ENCODE measurements at places on chromosomes 11 and 22. TPM values are rescaled to one million over a fixed set of nuclear protein-coding genes. Genes with fewer than 3 reads are reported as not detected.

APOL2 gene
- 40.3 TPM for total RNA-seq

GRCh38 chr22:46829941-46830715 lies 67.7 kb downstream of the TBC1D22A start:
- no peak overlapping the region for H3K27ac ChIP-seq
- no peak overlapping the region for H3K4me3 ChIP-seq
- DNase-seq, result no peak

- DNase-seq, result no peak
- peaks cover 9% of the 10 kb centered on the region for H3K4me1 ChIP-seq
- no peak overlapping the region for H3K27ac ChIP-seq
- no peaks in the 10 kb centered on the region for H3K27me3 ChIP-seq
- no peaks in the 10 kb centered on the region for H3K36me3 ChIP-seq
Measured at GRCh38 chr11:35260342-35260985, 121.5 kb downstream of the CD44 start.

GRCh38 chr11:106988151-106989077 lies 29.9 kb downstream of the GUCY1A2 start:
- no peak overlapping the region for H3K4me3 ChIP-seq
- no peak for DNase-seq
- peaks cover 3% of the 10 kb centered on the region for H3K4me1 ChIP-seq
- H3K27me3 ChIP-seq, result no peaks in the 10 kb centered on the region
- peak overlapping the region; percentile 49 for H3K27ac ChIP-seq

GRCh38 chr22:28674121-28674563 lies 5.5 kb downstream of the TTC28 start:
- H3K4me1 ChIP-seq, result no peaks in the 10 kb centered on the region
- no peak overlapping the region for H3K4me3 ChIP-seq
- no peaks in the 10 kb centered on the region for H3K27me3 ChIP-seq
- no peak for DNase-seq
- H3K36me3 ChIP-seq, result no peaks in the 10 kb centered on the region

DNA sequence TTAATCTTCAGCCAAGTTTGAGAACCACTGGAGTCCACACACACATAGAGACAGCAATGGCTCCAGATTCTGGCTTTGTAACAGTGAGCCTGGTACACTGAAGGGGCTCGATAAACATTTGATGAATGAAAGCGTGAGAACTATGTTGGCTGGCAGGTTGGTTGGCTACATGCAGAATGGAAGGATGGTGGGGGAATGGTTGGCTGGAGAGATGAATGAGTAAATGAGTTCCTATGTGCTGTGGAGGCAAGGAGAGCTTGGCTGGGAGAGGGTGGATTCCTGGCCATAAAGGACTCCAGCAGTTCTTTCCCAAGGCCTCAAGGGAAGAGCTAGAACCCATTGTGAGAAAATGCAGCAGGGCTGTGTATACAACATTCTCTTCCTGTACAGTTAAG lies 168.0 kb upstream of the NECTIN1 start:
- no peak overlapping the region for H3K4me3 ChIP-seq
- H3K27ac ChIP-seq, result no peak overlapping the region
- no peak for DNase-seq
- H3K4me1 ChIP-seq, result no peaks in the 10 kb centered on the region
- H3K27me3 ChIP-seq, result no peaks in the 10 kb centered on the region

- no peak for DNase-seq
- H3K4me1 ChIP-seq, result peaks cover 78% of the 10 kb centered on the region
- H3K36me3 ChIP-seq, result peaks cover 10% of the 10 kb centered on the region
- H3K27ac ChIP-seq, result peak overlapping the region; percentile 72
Measured at GRCh38 chr22:26570115-26570514, 19.8 kb downstream of the TPST2 start.

DNA sequence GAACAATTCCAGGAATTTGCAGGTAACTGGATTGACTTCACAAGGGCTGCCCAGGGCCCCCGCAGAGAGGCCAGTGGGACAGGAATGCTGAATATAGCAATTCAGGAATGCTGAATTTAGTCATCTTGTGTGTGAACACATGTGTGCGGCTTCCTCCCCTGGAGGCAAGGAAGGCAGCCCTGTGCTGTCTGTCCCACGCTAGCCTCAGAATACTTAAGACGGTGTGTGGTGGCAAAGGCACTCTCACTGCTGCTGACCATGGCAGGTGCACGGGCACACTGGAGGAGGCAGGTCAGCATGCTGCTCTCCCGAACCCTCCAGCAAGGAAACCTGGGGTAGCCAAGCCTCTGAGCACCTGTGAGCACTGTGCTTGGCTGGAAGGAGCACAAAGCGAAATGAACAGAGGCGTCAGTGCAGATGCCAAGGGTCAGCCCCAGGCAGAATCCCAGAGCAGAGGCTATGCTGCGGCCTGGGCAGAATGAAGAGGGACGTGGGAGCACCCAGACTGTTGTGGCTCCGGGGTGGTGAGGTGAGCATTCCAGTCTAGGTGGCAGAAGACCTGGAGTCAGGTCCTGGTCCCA lies 2.7 kb downstream of the GNAZ start:
- H3K27ac ChIP-seq, result no peak overlapping the region
- no peak for DNase-seq
- no peak overlapping the region for H3K4me3 ChIP-seq
- H3K4me1 ChIP-seq, result peaks cover 19% of the 10 kb centered on the region
- no peaks in the 10 kb centered on the region for H3K36me3 ChIP-seq

- peak overlapping the region; percentile 22 for H3K27ac ChIP-seq
- DNase-seq, result peak; percentile 46
- H3K36me3 ChIP-seq, result peaks cover 22% of the 10 kb centered on the region
- no peaks in the 10 kb centered on the region for H3K4me1 ChIP-seq
Measured at GRCh38 chr11:3723014-3723708, 52.0 kb upstream of the CHRNA10 start.

DNA sequence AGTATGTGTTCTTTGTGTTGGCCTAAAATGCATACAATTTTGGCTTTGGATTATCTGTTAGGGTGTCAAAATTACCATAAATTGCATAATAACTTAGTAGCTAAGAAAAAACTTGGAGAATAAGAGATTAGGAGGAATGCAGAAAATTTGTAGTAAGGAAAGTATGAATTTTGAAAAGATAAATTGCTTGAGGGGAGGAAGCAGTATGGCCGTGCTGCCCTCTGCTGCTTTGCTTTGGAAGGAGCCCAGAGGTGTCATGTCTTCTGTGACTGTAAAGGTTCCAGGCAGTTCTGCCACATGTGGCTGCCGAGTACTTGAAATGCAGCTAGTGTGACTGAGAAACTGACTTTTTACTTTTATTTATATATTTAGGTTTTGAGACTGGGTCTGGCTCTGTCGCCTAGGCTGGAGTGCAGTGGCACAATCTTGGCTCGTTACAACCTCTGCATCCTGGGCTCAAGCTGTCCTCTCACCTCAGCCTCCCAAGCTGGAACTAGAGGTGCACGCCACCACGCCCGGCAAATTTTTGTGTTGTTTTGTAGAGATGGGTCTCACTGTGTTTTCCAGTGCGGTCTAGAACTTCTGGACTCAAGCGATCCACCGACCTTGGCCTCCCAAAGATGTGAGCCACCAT lies 1.8 kb downstream of the ADSL start:
- peak overlapping the region; percentile 73 for H3K4me3 ChIP-seq
- no peak for DNase-seq
- H3K27ac ChIP-seq, result no peak overlapping the region
- peaks cover 31% of the 10 kb centered on the region for H3K4me1 ChIP-seq
- H3K27me3 ChIP-seq, result no peaks in the 10 kb centered on the region
- H3K36me3 ChIP-seq, result peaks cover 17% of the 10 kb centered on the region

DNA sequence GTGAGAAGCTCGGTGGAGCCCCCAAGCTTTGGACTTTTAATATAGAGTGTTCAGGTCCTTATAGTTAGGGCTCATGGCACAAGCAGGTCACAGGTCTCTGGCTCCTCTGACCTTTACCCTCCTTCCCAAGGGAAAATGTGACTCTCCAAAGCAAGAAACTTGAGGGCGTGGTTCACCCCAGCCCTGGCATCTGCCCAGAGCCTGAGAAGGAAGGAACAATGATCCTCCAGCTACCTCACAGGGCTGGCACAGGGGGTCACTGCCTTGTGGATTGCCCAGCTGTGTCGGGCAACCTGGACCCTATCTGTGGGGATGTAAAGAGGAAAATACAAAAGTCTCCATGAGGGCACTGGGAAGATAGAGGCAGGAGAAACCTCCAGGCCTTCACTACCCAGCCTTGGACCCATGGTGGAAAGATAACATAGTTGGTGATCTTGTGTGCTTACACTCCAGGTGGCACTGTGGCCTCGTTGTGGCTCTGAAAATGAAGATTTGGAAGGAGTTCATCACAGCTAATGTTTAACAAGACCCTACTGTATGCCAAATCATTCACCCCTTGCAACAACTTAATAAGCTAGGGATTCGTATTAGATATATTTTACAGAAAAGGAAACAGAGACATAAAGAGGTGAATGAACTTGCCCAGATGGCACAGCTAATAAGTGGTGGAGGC lies 3.8 kb upstream of the ZNF195 start:
- no peak for DNase-seq
- no peaks in the 10 kb centered on the region for H3K36me3 ChIP-seq
- H3K27me3 ChIP-seq, result no peaks in the 10 kb centered on the region
- H3K4me3 ChIP-seq, result no peak overlapping the region
- H3K27ac ChIP-seq, result no peak overlapping the region

GRCh38 chr11:128161994-128162393 lies 425.4 kb downstream of the ETS1 start:
- H3K36me3 ChIP-seq, result no peaks in the 10 kb centered on the region
- no peak for DNase-seq
- H3K4me1 ChIP-seq, result peaks cover 7% of the 10 kb centered on the region
- no peaks in the 10 kb centered on the region for H3K27me3 ChIP-seq

- DNase-seq, result no peak
- no peak overlapping the region for H3K27ac ChIP-seq
- H3K4me3 ChIP-seq, result no peak overlapping the region
Measured at GRCh38 chr11:10225553-10225952, 68.5 kb downstream of the SBF2 start.

GRCh38 chr11:57699813-57700212 lies 12.2 kb downstream of the MED19 start:
- H3K36me3 ChIP-seq, result peaks cover 48% of the 10 kb centered on the region
- no peak overlapping the region for H3K4me3 ChIP-seq
- no peaks in the 10 kb centered on the region for H3K27me3 ChIP-seq
- H3K4me1 ChIP-seq, result no peaks in the 10 kb centered on the region

- H3K4me3 ChIP-seq, result no peak overlapping the region
- H3K36me3 ChIP-seq, result no peaks in the 10 kb centered on the region
- H3K27ac ChIP-seq, result no peak overlapping the region
- DNase-seq, result no peak
- H3K4me1 ChIP-seq, result no peaks in the 10 kb centered on the region
- no peaks in the 10 kb centered on the region for H3K27me3 ChIP-seq
Measured at GRCh38 chr11:24509114-24509513, 12.3 kb downstream of the LUZP2 start.

FUT4 gene
- 8.1 TPM for total RNA-seq

MYBPC3 gene
- total RNA-seq, result 1.0 TPM

GRCh38 chr11:122851366-122851966 lies 13.2 kb downstream of the CRTAM start:
- no peaks in the 10 kb centered on the region for H3K36me3 ChIP-seq
- H3K27me3 ChIP-seq, result no peaks in the 10 kb centered on the region
- no peak for DNase-seq
- H3K4me1 ChIP-seq, result no peaks in the 10 kb centered on the region

Measured in upper lobe of left lung (tissue), 6 donors.